Activated CD8-positive, alpha-beta memory T cell treated with anti-CD3 and anti-CD28 coated beads for 24 hours (primary cell): ENCODE measurements at places on chromosomes 13 and 19.
A peak's percentile ranks its signal among the peaks of the same experiment; 100 is the strongest.

GRCh38 chr13:50914848-50915247 is 5.3 kb downstream of the RNASEH2B start:
- DNase-seq = no peak

GRCh38 chr13:46542833-46543232 is 10.1 kb upstream of the LRCH1 start:
- DNase-seq = no peak

GRCh38 chr13:50616101-50616500 is 227.4 kb downstream of the DLEU7 start:
- no peak for DNase-seq

DNA sequence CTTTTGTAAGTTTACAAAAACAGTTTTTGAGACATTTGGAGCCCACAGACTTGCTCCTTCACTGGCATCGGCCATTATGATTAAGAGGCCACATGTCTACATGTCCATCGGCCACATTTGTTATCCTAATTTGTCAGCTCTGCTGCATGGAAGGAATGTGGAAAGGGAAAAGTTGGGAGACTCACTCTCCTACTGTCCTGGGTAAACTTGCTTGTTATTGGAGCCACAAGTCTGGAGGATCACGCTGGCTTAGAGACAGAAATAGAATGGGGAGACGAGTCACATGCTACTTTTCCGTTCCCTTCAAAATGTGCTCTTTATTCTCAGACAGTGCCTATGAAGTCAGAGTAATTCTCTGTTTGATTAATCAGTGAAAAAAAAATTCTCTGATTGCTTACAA is 741.2 kb upstream of the PCDH9 start:
- no peak for DNase-seq

- no peak for DNase-seq
Observed at GRCh38 chr19:28394725-28395124, 818.2 kb downstream of the UQCRFS1 start.

DNA sequence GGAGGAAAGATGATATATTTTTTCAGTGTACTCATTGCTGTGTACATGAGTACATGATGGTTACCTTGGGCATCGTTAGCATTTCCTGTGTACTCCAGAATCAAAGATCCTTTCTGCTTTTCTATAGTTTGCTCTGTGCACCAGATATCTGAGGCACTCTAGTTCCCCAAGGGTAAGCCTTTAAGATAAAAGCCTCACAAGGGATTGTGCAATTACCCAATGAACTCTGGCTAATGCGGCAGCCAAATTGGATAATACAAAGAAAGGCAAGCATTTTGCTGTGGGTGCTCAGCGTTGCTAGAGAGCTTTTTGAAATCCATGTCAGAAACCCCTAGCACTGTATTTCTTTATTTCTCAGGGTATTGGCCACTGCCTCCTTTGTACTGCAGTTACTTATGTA is 2.9 kb downstream of the CYSLTR2 start:
- DNase-seq = no peak

DNA sequence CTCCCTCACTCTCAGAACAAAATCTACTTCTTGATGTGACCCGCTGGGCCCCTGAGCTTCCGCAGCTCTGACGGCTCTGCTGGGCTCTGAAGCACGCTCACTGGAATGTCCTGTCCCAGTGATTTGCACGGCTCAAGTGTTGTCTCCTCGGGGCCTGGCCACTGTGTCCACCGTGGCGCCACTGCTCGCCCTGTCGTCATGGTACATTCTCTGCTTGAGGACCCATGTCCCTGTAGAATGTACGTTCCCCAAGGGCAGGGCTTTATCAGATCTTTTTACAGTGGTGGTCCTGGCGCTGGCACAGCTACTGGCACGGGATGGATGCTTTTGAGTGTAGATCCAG is 12.1 kb downstream of the KLHL26 start:
- DNase-seq = no peak

GRCh38 chr13:92984151-92984550 is 242.5 kb upstream of the GPC6 start:
- DNase-seq = no peak

DNA sequence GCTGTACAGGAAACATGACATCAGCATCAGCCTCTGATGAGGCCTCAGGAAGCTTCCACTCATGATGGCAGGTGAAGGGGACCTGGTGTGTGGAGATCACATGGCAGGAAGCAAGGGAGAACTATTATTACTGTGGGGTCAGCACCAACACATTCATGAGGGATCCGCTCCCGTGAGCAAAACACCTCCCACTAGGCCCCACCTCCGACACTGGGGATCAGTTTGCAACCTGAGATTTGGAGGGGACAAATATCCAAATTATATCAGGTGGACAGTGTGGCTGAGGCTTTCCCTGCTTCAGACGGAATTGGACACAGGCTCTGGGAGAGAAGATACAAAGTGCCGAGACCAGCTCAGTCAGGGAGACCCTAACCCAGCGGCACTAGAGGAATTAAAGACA is 5.7 kb upstream of the ZNF792 start:
- no peak for DNase-seq

DNA sequence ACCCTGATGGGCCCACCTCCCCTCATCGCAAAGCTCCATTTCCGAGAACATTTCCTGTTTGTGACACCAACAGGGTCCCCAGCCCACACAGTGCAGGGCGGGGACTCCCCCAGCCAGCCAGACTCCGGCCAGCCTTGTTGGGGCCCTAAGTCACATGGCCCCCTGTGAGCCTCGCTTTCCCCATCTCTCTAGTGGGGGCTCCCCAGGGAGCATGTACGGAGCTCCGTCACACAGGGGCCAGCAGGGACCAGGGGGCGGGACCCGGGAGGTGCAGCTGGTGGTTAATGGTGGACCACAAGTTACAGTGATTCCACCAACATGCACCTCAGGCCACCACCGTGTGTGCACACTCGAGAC is 1.7 kb downstream of the TBXA2R start:
- no peak for DNase-seq

- no peak for DNase-seq
Observed at GRCh38 chr13:93740334-93740733, 513.7 kb downstream of the GPC6 start.

GRCh38 chr19:4506449-4507149 is 11.7 kb downstream of the PLIN4 start:
- DNase-seq = no peak

DNA sequence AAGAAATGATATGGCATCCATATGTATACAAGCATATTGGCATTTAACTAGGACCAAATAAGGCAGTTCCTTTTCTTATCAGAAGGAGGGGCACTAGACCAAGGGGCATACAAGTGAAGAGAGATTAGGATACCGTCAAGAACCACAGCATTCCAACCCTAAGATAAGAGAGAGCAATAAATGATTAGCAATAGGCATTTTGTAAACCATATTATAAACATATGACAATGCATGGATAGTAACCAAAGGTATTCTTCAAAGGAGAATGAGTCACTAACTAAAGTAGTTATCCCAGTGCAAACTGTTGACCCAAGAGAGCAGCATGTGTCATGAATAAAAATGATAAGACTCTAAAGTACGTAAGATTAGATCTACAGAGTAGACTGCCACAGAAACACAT is 500.9 kb upstream of the HTR2A start:
- no peak for DNase-seq

DNA sequence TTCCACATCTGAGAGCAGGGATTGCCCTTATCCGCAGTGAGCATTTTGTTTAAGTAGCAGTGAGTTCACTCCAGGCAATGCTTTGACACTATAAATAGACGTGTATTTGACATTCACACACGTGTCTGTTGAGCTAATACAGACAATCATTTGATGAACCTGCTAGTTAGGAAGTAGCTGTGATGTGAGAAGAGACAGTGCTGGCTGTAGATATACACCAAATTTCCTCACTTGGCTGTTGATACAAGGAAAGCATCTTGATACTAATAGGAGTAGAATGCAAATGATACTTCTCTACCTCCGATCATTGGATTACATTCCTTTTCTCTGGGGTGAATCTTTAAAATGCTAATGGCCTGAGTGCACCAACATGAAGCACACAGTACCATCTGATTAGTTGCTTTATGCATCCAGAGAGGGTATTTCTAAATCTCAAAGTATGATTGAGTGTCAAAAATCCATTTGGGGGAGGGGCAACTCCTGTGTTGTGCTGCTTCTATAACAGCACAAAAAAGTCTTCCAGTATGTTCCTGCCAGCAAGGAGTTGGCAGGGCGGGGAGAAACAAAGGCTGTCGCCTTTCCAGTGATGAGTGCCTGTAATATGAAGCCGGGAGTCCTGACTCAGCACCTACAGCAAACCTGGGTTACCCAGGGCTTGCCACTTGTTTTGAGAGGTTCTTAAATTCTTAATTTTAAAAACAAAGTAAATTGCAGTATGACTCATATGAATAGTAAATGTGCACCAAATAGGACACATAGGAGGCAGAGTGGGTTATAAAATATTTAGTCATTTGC is 7.0 kb downstream of the CUL4A start:
- no peak for DNase-seq

GRCh38 chr19:9836021-9836420 is 903 bp downstream of the PIN1 start:
- no peak for DNase-seq

- no peak for DNase-seq
Observed at GRCh38 chr13:36571444-36571843, 102.4 kb upstream of the SERTM1 start.

DNA sequence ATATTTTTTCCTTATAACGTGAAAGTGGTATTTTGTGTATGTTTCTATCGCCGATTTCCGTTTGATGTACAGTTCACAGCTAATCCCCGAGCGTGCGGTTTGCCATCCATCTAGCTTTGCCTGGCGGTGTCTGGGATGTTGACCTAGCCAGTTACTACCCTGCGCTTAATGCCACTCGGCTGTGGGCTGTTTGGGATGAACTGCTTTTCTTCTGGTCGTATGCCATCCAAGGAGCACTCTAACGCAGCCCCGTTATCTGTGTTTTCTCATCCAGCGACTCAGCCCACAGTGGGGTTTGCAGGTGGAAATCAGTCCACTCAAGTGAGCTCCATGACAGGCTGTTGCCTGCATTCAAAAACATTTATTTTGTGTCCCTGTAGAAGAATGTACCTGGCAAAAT is 512.3 kb downstream of the MYO16 start:
- no peak for DNase-seq

- DNase-seq = no peak
Observed at GRCh38 chr13:43785650-43786471, 911 bp downstream of the ENOX1 start.

- no peak for DNase-seq
Observed at GRCh38 chr13:73171926-73172325, 113.1 kb downstream of the KLF5 start.

- no peak for DNase-seq
Observed at GRCh38 chr19:1646149-1646548, 6.3 kb downstream of the TCF3 start.

- DNase-seq = no peak
Observed at GRCh38 chr19:12230751-12231733, 63.6 kb downstream of the ZNF44 start.

DNA sequence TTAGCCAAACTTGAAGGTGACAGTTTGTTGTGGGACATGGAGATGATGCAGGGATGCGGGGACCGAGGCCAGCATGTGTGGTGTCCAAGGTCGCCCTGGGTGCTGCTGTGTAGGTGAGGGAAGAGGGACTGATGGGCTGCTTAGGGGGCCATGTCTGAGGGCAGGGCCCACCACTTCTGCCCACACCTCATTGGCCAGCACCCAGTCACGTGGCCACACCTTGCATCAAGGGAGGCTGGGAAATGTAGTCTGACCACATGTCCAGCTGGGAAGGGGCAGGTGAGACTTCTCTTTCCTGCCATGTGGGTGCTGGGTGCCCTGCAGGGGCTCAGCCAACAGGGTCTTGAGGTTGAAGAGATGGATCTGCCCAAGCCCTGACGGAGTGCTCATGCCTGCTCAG is 88.9 kb downstream of the KDM4B start:
- no peak for DNase-seq

- no peak for DNase-seq
Observed at GRCh38 chr13:111168107-111168506, 53.0 kb downstream of the ARHGEF7 start.

DNA sequence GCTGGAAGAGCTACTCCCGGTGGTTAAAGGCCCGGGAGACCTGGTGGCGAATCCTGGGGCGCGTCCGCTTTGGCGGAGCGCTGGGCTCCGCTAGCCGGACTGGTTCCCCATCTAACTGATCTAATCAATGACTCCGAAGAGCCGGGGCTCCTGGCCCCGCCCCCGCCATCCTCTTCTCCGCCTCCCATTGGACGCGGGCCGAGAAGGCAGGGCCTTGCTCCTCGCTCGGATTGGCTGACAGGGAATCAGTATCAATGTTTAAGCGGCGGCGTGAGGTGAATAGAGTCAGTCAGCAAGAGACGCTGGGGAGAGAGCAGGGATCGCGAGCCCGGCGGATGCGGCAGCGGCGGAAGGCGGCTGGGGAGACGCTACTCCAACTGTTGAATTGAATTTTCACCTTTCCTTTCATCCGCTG is 1.7 kb upstream of the PCDH17 start:
- DNase-seq = peak; percentile 65

DNA sequence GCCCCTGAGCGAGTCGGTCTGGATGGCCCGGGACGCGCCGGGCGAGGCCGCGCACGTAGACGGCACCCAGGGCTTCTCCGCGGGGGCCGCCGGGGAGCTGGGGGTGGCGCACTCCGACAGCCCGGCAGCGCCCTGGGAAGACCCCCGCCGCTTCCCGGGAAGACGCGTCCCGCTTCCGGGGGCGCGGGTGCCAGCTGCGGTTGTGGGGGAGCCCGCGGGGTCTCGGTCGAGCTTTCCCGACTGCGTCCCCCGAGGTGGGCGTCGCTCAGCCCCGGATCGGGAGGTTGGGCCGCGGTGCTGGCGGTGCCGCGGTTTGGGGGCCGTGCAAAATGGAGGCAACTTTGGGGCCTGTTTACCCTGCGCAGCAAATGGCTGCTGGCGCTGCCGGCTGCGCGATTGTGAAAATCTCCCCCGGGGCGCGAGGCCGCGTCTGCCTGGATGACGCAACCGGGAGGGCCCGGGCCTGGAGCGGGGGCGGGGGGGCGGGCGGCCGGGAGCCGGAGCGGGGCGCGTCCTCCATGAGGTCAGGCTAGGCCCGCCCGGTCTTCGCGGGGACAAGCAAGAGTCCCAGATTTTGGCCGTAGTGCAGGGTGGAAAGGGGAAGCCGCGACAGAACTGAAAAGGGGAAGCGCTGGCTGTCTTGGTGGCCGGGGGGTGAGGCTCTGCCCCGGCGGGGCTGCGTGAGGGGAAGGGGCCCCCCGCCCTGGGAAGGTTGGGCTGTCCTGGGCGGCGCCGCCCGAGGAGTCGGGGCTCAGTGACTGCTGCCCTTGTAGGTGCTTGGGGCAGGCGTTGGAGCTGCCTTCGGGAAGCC is 11.3 kb downstream of the PEAK3 start:
- DNase-seq = peak; percentile 86

GRCh38 chr19:861756-862580 is 2.5 kb downstream of the CFD start:
- DNase-seq = peak; percentile 87

GRCh38 chr13:44198826-44199225 is 174.8 kb upstream of the SERP2 start:
- DNase-seq = no peak

- no peak for DNase-seq
Observed at GRCh38 chr13:45258334-45258675, 57.5 kb upstream of the KCTD4 start.

- no peak for DNase-seq
Observed at GRCh38 chr19:17671906-17672305, 16.2 kb downstream of the UNC13A start.
